AG04450 (cell line): ENCODE measurements at places on chromosomes 5 and 9.

DNA sequence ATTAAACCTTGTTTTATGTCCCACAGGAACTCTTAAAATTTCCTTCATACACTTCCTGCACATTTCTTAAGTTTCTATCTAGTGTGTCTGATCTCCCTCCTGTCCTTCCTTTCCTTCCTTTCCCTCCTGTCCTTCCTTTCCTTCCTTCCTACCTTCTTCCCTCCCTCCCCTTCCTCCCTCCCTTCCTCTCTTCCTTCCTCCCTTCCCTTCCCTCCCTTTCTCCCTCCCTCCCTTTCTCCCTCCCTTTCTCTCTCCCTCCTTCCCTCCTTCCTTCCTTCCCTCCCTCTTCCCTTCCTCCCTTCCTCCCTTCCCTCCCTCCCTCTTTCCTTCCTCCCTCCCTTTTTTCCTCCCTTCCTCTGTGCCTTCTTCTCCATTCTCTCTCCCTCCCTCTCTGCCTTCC is 414.9 kb downstream of the ENC1 start:
- no peak for DNase-seq

- no peak for DNase-seq
These were observed 225.9 kb upstream of the NR4A3 start for GRCh38 chr9:99595796-99596195.

GRCh38 chr5:178981381-178981780 is 13.7 kb downstream of the GRM6 start:
- no peak for DNase-seq

- no peak for DNase-seq
These were observed 251.5 kb downstream of the COX7C start for GRCh38 chr5:86869268-86869667.

GRCh38 chr5:116032991-116033390 is 719 bp downstream of the ARL14EPL start:
- no peak for DNase-seq

- no peak for DNase-seq
These were observed 65.7 kb upstream of the TNFAIP8 start for GRCh38 chr5:119290161-119290569.

- no peak for DNase-seq
These were observed 846 bp upstream of the TRAF1 start for GRCh38 chr9:120927269-120928014.

GRCh38 chr5:171852255-171852681 is 66.7 kb downstream of the SMIM23 start:
- DNase-seq, result no peak

- DNase-seq, result no peak
These were observed 51.5 kb upstream of the SAP30L start for GRCh38 chr5:154394307-154394706.

DNA sequence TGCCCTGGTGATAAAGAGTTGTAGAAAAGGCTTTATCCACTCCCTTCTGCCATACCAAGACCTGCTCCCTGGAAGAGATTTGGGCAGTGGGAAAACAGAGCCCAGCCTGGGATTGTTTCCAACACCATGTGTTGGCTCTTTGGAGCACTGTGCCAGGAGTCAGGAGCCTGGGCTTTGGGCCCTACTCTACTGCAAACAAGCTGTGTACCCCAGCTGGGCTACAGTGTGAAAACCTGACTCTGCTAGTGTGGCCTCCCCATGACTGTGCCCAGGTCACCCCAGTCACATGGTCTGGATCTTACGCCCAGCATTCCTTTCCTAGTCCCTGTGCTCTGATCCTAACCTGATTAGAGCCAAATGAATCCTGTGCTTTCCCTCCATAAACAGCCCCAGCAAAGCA is 39.3 kb upstream of the SHB start:
- DNase-seq, result no peak

GRCh38 chr5:132640613-132641012 is 17.4 kb upstream of the IL13 start:
- no peak for DNase-seq

DNA sequence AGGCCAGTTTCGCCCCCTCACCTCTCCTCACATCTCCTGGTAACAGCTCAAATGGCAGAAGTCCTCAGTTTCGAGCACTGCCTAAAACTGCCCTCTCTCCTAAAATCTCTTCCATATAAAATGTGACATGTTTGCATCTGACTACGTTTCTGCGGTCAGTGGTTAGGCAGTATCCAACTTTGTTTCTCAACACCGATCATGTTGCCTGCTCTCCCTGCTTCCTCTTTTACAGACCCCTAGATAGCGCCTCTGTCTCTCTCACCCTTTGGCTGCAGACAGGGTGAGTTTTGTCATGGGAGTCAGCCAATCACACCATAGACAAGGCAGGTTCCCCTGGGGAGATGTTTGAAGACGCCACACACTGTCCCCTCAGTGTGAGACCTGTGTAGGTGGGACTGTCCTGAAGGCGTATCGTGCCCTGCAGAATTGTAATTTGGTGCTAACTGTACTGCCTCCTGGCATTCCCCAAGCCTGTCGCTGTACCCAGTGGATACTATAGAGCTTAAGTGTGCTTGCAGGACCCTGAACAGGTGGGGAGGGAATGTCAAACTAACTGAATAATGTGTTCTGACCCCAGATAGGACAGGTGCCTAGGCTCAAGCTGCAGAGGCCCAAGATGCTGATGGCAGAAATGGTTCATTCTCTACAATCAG is 1.1 kb downstream of the HEXB start:
- DNase-seq, result no peak

- DNase-seq, result no peak
These were observed 35.6 kb downstream of the MRPL36 start for GRCh38 chr5:1763960-1764605.

GRCh38 chr9:101191723-101192122 is 163.2 kb downstream of the PLPPR1 start:
- no peak for DNase-seq

DNA sequence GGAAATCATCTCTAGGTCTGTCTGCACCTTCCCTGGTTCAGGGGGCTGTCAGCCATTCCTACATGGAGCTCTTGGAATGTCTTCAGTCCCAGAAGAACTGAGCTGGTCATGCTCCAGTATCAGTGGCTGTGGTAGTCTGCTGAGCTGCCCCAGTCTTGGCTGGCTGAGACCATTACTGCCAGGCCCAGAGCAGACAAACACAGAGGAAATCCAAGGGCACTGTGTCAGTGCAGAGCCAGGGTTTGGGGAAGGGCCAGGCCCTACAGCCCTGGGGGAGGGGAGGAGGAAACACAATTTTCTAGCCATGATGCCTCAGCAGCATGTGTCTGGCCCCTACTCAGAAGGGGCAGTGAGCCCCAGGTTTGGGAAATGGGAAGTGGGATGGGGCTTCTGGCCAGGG is 58.4 kb downstream of the ARHGEF37 start:
- no peak for DNase-seq

DNA sequence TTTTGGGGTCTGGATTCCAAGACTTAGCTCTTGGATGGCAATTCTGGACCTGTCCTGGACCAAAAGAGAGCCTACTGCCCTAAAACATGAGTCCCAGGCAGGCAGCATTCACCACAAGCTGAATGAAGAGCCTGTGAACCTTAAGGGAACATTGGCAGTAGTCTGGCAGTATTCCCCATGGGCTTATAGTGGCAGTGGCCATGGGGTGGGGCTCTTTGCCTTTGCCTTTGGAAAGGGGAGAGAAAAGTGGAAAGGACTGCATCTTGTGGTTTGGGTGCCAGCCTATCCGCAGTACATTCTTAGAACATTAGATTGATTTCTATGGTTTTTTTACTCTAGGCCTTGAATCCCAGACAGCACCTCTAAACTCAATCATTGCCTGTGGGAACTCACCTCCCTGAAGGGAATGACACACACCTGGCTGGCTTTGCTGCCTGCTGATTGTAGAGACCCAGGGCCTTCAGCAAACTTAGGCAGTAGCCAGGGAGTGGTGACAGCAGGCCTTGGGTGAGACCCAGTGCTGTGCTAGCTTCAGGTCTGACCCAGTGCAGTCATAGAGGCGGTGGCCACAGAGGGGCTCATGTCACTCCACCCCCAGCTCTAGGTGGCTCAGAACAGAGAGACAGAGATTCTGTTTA is 216.3 kb downstream of the CETN3 start:
- DNase-seq, result no peak

DNA sequence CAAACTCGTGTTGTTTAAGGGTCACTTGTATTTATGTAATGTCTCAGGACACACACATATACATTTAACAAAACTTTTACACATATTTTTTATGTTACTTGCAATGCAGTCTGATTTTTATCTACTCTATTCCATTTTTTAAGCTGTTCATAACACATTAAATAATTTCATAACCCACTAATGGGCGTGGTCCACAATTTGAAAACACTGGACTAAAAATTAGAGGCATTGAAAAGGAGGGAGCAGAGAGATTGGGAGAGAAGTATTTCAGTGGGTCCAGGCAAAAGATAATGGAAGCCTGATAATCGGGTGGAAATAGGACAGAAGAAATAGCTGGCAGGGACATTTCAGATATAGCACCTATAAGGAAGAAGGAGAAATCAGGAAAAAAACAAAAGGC is 597.3 kb upstream of the CLINT1 start:
- no peak for DNase-seq

GRCh38 chr5:168048486-168048885 is 243.0 kb upstream of the WWC1 start:
- DNase-seq, result no peak

- peak; percentile 83 for DNase-seq
These were observed 112.2 kb downstream of the RPS23 start for GRCh38 chr5:82165740-82166530.

DNA sequence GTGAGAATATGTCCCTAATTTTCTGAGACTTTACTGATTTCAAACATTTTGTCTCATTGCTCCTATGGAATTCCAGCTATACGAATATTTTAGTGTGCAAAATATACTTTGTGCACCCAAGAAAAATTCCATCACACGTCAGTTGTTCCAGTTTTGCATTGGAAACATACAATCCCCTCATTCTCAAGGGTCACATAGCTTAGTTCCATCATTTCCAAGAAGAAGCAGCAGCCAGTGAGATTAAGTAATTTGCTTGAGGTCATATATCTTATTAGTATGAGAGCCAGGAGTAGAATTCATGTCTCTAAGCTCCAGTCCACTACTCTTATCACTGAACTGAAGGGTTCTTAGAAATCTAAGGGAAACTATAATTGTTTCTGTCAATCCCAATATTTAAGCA is 746.7 kb upstream of the C9orf72 start:
- DNase-seq, result no peak

GRCh38 chr9:17531642-17532254 is 47.1 kb upstream of the SH3GL2 start:
- DNase-seq, result peak; percentile 13

DNA sequence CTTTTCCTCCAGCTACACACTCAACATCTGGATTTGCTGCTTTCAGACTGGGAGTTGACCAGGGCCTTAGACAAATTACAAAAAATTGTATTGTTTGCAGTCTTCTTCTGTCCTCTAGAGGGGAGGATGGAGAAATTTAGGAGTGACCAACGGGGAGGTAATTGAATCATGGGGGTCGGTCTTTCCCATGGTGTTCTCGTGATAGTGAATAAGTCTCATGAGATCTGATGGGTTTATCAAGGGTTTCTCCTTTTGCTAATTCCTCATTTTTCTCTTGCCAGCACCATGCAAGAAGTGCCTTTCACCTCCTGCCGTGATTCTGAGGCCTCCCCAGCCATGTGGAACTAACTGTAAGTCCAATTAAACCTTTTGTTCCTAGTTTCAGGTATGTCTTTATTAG is 4.2 kb downstream of the IFNA8 start:
- no peak for DNase-seq

GRCh38 chr5:13189532-13189931 is 755.0 kb downstream of the DNAH5 start:
- DNase-seq, result no peak

GRCh38 chr5:173537228-173537627 is 79.2 kb downstream of the BOD1 start:
- DNase-seq, result no peak

DNA sequence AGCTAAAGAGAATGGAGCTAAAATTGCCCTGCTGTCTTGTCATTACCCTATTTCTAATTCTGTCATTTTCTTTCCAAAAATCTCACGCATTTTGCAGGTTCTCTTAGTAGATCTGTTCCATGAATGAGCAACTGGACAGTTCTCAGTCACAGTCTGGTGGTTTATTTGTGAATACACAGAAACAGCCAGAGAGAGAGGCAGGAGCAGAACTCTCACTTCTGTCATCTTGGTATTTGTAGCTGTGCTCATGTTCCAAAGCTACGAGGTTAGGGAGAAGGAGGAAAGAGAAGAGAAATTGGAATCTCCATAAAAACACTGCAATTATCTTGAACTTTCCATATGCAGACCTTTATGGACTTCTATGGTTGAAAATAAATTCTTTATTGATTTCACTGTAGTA is 118.0 kb upstream of the OR13F1 start:
- no peak for DNase-seq

- no peak for DNase-seq
These were observed 21.8 kb downstream of the SLC35D2 start for GRCh38 chr9:96361668-96362067.

GRCh38 chr5:148957591-148958202 is 105.2 kb downstream of the SH3TC2 start:
- DNase-seq, result no peak

- DNase-seq, result no peak
These were observed 59.5 kb upstream of the GGTA1 start for GRCh38 chr9:121559183-121559582.

GRCh38 chr9:13432904-13433303 is 153.4 kb upstream of the MPDZ start:
- DNase-seq, result no peak

DNA sequence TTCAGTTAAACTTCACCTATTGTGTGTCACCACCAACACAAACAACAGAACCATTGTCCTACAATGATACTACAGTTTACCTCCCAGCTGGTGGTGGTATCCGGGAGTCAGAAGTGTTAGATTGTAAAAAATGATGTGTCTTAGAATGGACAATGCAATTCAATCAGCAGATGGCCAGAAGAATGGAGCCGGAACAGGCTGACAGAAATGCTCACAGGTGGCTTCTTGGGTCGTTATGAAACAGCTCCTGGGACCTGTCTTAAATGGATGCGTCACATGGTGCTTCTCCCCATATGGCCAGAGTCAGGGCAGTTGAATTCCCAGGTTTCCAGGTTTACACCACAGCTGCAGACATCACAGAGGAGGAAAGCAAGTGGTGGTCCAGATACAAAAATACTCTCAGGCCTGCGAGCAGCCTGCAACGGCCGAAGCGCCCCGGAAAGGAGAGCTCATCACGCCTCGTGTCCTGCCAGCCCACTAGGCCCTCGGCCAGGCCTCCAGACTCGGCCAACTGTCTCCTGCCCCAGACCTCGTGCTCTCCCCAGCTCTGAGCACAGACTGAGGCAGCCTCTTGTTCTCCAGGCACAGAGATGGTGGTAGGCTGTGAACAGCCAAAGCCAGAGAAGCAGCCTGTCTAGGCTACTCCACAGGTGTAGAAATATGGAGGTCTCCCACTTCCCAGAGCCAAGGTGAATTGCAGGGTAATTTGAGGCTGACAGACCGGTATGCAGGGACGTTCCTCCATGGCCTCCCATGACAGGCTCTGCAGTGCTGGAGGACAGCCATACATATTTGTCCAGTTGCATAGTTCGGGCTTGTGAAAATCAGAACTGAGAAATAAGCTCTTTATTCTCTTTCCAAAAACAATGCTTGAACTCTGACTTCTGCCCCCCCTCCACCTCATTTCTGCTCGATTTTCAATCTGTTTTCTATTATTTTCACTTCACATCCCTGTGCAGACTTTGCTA is 98.5 kb upstream of the SPATA31C2 start:
- no peak for DNase-seq

- DNase-seq, result no peak
These were observed 753.9 kb upstream of the PTPRD start for GRCh38 chr9:11366585-11367129.
